AML-193 (cell line): ENCODE measurements at places on chromosomes 13 and 19.

- DNase-seq: no peak
Observed at GRCh38 chr19:373391-374182, 29.0 kb upstream of the MIER2 start.

- peak; percentile 17 for DNase-seq
Observed at GRCh38 chr13:48264058-48264457, 31.1 kb downstream of the ITM2B start.

DNA sequence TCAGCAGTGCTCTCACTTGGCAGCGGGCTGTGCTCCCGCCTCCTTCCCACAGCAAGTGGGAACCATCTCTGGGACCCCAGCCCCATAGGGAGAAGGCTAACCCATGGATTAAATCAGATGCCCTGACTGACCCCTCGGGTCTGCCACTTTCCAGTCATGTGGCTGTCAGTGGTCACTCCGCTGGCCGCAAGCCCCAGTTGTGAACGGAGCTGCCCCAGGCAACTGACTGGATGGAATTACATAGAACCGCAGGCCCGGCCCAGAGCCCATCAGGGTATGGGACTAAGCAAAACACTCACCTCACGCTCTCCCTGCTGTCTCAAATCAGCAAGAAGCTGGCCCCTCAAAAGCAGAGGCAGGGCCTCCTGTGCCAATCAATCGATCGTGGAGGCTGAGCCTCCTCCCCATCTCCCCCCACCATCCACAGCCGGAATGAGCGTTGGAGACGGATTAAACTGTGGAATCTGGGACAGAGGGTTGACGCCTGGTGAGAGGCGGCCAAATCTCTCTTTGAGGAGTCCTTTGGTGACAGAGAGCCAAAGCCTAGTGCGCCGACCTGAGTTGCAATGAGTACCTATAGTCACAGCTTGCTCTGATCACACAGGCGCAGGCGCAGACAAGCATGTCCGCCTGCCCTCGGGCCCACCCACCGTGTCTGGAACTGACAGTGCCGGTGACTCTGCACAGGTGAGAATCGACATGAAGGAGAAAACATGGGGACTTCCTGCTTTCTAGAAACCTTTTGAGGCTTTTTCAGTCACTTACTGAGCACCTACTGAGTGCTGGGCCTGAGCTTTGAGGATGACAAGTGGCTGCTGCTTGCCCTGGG, 38.7 kb downstream of the PBX4 start:
- no peak for DNase-seq

DNA sequence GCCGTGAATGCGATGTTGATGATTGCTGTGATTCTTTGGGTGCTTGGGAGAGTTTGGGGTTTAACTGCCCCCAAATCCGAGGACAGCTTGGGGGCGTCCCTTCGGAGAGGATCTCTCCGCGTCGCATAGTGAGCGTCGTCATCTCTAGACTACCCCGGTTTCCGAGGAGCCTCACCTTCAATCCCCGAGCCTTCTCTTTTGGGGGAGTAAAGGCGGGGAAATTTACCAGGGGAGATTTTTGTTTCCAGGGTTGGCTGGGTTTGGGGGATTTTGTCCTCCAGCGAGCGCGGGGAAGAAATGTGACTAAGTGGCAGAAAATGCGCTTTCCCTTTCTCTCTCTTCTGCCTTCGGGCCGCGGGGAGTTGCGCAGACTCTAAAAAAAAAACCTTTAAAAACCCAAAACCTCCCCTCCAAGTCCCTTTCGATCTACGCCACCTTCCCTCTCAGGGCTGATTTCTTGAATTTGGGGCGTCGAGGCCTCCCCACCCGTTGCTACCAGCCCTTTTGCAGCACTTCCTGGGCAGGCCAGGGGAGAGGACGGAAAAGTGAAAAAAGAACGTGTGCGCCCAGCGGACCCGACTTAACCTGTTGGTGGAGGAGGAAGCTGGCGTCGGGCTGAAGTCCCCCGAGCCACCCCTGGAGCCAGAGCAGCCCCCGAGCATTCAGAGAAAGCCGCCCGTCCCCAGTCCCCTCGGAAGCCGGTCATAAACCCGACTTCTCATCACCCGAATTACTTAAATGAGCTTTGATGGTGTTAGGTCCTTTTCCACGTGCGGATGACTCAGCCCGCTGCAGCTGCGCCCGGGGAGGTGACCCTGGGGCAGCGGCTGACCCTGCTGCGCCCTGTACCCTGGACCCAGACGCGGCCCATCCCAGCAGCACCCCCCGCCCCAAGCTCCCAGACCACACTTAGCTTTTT, 17.7 kb downstream of the NFIX start:
- peak; percentile 28 for DNase-seq

DNA sequence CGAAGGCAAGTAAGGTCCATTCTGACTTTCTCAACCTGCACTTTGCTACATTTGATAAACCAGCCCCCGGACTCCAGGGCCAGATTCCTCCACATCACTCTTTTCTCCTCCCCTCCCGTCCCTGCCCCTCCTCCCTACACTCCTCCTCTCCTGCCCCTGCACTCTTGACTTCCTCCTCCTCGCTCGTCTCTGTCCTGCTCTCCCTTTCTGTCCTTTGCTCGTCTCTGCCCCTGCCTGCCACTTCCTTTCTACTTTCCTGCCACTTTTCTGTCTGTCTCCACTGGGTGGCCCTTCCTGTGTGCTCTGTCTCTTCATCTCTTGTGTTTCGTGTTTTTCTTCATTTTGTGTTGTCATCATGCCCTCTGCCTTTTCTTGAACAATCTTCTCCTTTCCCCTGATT, 7.0 kb downstream of the U2AF2 start:
- DNase-seq: no peak

DNA sequence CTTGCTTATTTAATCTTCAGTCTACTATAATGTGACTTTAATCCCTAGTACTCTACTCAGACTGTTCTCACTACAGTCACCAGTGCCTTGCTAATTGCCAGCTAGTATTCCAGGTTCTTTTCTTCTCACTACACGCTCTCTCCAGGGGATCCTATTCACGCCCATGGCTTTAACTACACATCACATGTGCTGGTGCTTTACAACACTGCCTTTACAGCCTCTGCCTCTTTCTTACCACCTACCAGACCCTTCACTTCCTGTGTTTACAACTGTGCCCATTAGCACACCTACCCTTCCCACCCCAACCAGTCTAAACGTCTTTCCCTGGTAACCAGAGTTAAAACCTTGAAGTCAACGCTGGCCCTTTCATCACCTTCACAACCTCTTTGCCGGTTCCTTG, 249.5 kb downstream of the DNAJC15 start:
- DNase-seq: no peak

- DNase-seq: no peak
Observed at GRCh38 chr13:74004109-74004508, 130.1 kb downstream of the KLF12 start.

DNA sequence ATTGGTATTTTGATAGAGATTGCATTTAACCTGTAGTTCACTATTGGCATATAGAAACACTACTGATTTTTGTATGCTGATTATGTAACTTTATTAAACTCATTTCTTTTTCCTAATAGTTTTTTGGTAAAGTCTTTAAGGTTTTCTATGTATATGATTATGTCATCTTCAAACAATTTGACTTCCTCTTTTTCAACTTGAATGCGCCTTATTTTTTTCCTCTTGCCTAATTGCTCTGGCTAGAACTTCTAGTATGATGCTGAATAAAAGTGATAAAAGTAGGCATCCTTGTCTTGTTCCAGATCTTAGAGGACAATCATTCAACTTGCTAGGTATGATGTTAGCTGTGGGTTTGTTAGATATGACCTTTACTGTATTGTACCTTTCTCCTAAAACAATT, 1034.9 kb downstream of the PCDH9 start:
- DNase-seq: peak; percentile 44

GRCh38 chr13:34156841-34157365, 339.0 kb downstream of the RFC3 start:
- no peak for DNase-seq

GRCh38 chr19:29781386-29782259, 30.2 kb upstream of the CCNE1 start:
- no peak for DNase-seq

GRCh38 chr19:6074709-6075403, 35.4 kb downstream of the RFX2 start:
- no peak for DNase-seq

- DNase-seq: peak; percentile 65
Observed at GRCh38 chr19:6773323-6773931, 919 bp downstream of the VAV1 start.

- no peak for DNase-seq
Observed at GRCh38 chr19:38376576-38376975, 2.2 kb downstream of the PSMD8 start.

- no peak for DNase-seq
Observed at GRCh38 chr19:48618278-48618915, 581 bp downstream of the RPL18 start.

GRCh38 chr13:33514362-33514761, 228.8 kb upstream of the STARD13 start:
- DNase-seq: no peak

DNA sequence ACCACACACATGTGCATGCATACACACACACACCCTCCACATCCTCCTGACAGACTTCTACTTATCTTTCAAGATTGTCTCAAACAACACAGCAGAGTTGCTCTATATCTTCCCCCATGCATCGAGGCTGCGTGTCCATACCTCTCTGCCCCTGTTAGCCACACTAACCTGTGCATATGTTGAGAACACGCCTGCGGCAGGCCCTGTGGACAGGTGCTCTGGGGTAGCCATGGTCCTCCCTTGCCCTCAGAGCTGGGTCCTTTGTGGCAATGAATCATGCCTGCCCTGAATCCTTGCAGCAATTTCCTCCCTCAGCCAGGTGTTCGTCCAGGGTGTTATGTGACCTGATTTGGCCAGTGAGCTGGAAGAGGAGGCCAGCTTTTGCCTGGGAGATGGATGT, 213.3 kb downstream of the KATNAL1 start:
- no peak for DNase-seq

DNA sequence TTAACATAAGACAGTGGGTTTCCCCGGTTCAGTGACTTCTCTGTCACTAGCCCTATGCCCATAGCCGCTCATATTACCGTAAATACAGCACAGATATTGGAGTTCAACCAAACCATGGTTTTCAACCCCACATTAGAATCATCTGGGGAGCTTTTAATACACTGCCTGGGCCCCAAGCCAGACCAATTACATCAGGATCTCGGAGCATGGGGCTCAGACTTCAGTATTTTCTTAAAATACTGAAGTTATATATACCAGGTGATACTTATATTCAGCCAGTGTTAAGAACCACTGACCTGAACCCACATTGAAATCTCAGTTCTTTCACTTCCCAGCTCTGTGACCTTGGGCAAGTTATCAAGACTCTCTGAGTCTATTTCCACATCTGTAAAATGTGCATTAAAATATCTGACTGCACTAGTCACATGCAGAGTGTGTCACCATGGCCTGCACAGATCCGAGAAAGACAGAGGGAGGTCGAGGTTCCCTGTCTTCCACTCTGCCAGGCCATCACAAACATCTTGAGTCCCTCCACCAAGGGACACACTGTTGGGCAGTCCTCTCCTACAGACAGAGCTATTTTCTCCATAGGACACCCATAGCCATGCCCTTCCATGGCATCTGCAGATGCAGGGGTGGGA, 32.2 kb upstream of the IPO5 start:
- no peak for DNase-seq

GRCh38 chr13:50691681-50692263, 151.7 kb downstream of the DLEU7 start:
- no peak for DNase-seq

DNA sequence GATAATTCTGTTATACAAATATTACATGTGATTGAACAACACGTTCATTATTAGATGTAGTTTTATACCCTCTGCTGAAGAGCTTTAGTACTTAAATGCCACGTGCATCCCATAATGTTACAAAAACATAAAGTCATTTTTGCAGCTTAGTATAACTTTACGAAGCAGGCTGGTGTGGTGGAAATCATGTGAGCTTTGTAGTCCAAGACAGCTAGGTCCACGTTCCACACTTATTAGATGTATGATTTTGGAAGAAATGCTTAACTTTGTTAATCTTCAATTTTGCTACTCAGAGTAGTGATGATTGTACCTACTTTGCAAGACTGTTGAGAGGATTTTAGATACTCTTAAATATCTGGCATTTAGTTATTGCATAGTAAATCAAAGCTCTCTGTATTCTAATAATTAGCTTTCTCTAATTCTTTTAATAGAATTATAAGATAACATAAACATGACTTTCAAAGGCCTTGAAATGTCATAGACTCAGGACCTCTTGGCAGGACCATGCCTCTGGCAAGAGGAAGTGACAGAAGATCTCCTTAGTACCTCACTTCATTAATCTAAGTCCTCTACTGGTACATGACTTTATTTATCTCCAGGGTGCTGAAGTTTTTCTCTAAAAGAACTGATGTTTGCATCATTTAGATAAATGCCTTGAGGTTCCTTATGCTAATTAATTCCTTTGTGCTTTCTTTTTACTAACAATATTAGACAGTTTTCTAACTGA, 153.7 kb downstream of the PCDH20 start:
- DNase-seq: no peak

DNA sequence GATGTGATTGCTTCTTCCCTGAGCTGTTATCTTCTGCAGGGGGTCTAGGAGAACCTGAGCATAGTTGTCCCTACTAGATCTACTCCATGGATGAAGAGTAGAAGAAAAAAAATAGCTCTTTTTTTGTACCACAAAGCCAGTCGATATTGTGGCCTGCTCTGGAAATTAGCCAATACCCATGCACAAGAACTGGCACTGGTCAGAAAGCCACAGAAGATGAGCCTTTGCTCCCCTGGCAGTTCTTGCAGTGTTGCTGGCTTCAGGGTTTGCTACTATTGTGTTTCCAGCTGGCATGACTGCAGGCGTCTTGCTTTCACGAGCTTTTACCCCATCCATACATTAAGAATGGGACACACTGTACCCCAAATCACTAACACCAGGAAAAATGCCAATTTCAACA, 547.7 kb upstream of the KLF12 start:
- no peak for DNase-seq

- DNase-seq: no peak
Observed at GRCh38 chr19:5694956-5695648, 5.0 kb downstream of the RPL36 start.

DNA sequence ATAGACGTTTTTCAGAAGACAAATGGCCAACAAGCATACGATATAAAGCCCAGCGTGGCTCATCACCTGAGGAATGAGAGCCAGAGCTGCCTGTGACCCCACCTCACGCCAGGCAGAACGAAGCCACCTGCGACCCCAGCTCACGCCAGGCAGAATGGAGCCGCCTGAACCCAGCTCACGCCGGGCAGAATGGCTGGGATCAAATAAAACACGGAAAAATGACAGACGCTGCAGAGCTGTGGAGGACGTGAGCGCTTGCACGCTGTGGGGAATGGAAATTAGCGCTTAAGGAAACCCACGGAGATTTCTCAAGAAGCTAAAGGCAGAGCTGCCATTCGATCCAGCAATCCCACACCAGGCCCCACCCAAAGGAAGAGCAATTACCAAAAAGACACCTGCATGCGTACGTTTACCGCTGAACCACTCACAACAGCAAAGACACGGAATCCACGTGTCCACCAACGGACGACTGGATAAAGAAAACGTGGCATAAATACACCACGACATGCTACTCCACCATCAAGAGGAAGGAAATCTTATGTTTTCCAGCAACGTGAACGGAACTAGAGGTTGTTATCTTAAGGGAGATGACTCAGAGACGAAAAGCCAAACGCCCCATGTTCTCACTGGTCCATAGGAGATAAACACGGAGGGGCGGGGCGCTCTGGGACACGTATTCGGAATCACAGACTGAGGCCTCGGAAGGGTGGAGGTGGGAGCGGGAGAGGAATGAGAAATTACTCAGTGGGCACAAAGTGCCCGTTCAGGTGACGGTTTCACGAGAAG, 30.7 kb upstream of the C13orf46 start:
- DNase-seq: no peak

- DNase-seq: no peak
Observed at GRCh38 chr13:23467048-23467931, 33.8 kb upstream of the SACS start.
